ENCODE measurements at places on chromosomes 1 and 21.
A peak's percentile ranks its signal among the peaks of the same experiment; 100 is the strongest.

GRCh38 chr1:56070601-56071000, 508.8 kb downstream of the PLPP3 start:
- no peak for DNase-seq

GRCh38 chr1:223726380-223727001, 14.2 kb downstream of the CAPN2 start:
- DNase-seq: peak; percentile 92

DNA sequence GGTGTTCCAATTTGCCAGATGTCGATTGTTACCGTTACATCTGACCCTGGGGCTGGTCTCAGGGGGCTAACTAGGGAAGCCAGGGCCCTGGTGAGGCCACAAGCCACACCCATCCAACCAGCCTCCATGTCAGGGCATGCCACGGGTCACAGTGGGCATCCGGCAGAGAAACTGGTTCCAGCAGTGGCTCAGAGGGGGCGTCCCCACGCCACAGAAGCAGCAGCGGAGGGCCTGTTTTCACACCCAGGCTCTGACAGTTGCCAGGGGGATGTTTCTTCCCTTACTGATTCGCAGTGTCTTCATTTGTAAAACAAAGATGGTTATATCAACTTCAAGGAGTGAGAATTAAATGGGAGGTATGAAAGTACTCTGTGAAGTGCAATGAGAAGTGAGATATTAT, 75.0 kb upstream of the COX20 start:
- no peak for DNase-seq

- DNase-seq: no peak
Measured at GRCh38 chr1:92030656-92031107, 897 bp downstream of the EPHX4 start.

DNA sequence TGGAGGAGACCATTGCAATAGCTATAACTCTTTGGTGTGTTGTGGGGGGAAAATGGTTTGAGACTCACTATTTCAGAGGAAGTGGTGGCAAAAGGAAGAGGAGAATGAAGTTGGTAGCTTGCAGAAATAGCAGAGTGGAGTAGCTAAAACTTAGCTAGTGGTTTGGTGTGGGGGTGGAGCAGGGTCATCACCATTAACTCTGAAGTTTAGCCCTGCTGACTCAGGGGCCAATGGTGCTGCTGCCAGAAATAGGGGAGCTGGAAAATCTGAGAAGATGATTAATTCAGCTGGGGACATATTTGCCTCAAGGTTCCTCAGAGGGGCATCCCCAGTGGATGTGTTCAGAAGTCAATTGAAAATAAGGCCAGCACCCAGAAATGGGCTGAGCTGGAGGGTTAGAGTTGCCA, 65.4 kb downstream of the RUNX1 start:
- peak; percentile 41 for DNase-seq

DNA sequence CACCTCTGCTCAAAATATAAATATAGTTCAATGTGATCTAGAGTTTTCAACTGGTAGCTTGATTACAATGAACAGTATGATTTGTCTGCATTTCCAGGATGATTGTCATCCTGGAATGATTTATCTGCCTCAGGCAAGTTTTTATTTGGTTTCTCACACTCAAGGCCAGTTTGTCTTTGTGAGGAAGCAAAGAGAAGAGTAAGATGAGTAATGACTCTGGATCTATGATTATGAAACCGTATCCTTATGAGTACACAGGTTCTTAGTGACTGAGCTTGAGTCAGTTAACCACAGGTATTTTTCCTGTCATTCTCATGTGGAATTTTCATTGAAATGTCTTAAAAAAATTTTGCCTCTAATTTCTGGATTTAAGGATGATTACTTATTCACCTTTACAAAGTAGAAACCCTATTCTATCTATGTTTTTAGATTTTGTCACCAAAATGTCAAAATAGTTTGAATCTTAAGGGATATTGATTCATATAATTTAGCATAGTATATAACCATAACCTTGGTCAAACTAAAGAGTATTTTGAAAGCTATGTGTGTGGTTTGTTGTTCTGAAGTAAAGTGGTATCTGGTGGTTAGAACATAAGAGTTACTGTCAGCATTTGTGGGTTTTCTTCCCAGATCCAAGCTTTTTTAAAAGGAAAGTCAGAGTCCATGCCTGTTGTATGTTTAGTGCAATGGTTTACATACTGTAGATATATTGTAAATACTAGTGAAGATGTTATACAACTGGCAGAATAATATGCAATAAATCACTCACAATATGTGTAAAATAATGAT, 145.0 kb downstream of the RASAL2 start:
- no peak for DNase-seq

- no peak for DNase-seq
Measured at GRCh38 chr1:91120936-91121335, 99.1 kb upstream of the ZNF644 start.

GRCh38 chr1:221336126-221336525, 405.8 kb downstream of the DUSP10 start:
- no peak for DNase-seq

GRCh38 chr1:33025180-33025569, 11.5 kb downstream of the AK2 start:
- no peak for DNase-seq

GRCh38 chr1:12372180-12372579, 142.3 kb downstream of the VPS13D start:
- DNase-seq: no peak

DNA sequence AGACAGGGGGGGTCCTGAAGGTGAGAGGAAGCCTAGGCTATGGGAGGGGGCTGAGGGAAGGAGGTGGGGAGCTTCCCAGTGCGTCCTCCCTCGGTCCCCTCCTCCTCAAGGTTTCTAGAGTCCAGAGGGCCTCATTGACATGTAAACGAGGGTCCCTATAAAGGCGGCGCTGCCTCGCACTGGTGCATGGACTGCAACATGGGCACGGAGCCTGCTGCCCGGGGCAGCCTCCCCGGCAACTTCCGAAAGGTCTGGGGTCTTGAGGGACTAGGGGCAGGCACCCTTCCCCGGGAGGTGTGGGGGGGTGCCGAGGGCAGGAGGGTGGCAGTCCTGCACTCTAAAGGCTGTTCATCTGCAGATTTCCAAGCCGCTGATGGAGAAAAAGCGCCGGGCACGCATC, at the start of gene HES3:
HES3 (plus strand) TSS at position 187 of the 400 bp plus-strand sequence; CDS start at position 374, 187 bp downstream.
- no peak for DNase-seq
